ENCODE measurements at places on chromosomes 4 and X. TPM values are rescaled to one million over a fixed set of nuclear protein-coding genes. Genes with fewer than 3 reads are reported as not detected.

Gene SHROOM4
- total RNA-seq, result 30.6 TPM

Gene IRS4
- 0.06 TPM for total RNA-seq

Gene CAMK2D
- total RNA-seq, result 30.0 TPM

Gene ANAPC10
- 17.5 TPM for total RNA-seq

Gene USP46
- 19.1 TPM for total RNA-seq
